ENCODE measurements at places on chromosomes 3 and 15.

DNA sequence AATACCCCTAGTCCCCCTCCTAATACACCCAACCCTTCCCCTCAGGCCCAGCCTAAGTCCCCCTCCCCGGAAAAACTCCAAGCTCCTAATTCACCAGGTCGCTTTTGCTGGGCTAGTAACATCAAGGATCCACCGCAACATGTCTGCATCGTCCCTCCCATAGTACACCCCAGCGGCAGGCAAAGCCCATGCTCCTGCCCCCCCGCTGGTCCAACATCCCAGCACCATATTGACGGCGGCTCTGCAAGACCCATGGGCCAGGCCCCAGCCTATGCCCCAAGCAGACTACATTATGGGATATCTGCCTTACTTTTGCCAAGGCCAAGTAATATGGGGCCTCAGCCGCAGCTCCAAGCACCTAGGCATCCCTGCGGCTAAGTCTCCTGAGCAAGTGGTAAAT lies 33.5 kb downstream of the ZNF589 start:
- DNase-seq: no peak
- no peak overlapping the region for H3K27ac ChIP-seq
- H3K4me3 ChIP-seq: no peak overlapping the region
- H3K27me3 ChIP-seq: no peaks in the 10 kb centered on the region

DNA sequence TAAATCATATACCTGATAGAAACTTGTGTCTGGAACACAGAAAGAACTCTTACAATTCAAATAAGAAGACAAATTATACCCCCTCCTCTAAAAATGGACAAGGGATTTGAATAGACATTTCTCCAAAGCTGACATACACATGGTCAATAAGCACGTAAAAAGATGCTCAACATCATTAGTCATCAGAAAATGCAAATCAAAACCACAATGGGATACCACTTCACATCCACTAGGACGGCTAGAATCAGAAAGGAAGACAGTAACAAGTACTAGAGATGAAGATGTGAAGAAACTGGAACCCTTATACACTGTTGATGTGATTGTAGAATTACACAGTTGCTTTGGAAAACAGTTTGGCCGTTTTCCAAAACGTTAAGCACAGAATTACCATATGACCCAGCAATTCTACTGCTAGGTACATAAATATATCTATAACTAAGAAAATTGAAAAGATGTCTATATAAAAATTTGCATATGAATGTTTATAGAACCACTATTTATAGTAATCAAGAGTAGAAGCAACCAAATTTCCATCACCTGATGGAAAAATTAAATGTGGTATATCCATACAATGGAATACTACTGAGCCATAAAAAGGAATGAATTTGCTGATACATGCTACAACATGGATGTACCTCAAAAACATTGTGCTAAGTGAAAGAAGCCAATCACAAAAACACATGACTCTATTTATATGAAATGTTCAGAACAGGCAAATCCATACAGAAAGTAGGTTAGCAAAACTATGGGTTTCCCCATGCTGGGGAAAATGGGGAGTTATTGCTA lies 60.8 kb downstream of the GREM1 start:
- no peak overlapping the region for H3K27ac ChIP-seq
- DNase-seq: no peak
- peaks cover 1% of the 10 kb centered on the region for H3K36me3 ChIP-seq

GRCh38 chr3:196186651-196187573 lies 24.3 kb downstream of the ZDHHC19 start:
- H3K27me3 ChIP-seq: no peaks in the 10 kb centered on the region
- no peak for DNase-seq
- no peaks in the 10 kb centered on the region for H3K36me3 ChIP-seq
- H3K27ac ChIP-seq: peak overlapping the region; percentile 46

- no peak for DNase-seq
- H3K27ac ChIP-seq: no peak overlapping the region
- H3K27me3 ChIP-seq: no peaks in the 10 kb centered on the region
- no peaks in the 10 kb centered on the region for H3K36me3 ChIP-seq
Observed at GRCh38 chr3:175108613-175109151, 249.5 kb downstream of the NAALADL2 start.

DNA sequence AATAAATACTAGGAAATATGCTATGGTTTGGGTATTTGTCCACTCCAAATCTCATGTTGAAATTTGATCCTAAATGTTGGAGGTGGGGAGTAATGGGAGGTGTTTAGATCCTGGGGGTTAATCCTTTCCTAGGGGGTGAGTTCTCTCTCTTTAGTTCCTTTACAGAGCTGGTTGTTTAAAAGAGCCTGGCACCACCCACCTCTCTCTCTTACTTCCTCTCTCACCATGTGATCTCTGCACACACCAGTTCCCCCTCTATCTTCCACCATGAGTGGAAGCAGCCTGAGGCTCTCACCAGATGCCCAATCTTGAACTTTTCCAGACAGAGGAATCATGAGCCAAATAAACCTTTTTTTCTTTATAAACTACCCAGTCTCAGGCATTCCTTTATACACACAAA lies 10.5 kb downstream of the SLC24A5 start:
- H3K4me3 ChIP-seq: no peak overlapping the region
- no peaks in the 10 kb centered on the region for H3K36me3 ChIP-seq
- no peak for DNase-seq

DNA sequence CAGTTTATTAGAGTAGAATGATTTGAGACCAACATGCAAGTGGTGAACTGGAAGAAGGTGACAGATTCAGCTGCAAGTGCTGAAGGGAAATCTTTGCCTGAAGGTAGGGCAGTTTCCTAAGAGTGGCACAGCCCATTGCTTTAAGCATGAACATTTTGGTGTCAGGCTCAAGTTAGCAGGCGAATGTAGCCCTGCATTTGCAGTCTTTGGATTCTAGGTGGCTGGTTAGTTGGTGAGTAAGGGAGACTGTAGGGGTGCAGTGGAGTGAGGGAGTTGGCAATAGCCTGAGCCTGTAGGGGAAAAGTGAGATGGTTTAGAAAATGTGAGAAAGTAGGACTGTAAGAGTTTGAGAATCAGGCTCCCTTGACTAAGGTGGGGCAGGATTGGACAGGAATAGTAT lies 29.7 kb downstream of the UBE2E2 start:
- DNase-seq: no peak
- H3K4me3 ChIP-seq: no peak overlapping the region
- peaks cover 20% of the 10 kb centered on the region for H3K4me1 ChIP-seq

DNA sequence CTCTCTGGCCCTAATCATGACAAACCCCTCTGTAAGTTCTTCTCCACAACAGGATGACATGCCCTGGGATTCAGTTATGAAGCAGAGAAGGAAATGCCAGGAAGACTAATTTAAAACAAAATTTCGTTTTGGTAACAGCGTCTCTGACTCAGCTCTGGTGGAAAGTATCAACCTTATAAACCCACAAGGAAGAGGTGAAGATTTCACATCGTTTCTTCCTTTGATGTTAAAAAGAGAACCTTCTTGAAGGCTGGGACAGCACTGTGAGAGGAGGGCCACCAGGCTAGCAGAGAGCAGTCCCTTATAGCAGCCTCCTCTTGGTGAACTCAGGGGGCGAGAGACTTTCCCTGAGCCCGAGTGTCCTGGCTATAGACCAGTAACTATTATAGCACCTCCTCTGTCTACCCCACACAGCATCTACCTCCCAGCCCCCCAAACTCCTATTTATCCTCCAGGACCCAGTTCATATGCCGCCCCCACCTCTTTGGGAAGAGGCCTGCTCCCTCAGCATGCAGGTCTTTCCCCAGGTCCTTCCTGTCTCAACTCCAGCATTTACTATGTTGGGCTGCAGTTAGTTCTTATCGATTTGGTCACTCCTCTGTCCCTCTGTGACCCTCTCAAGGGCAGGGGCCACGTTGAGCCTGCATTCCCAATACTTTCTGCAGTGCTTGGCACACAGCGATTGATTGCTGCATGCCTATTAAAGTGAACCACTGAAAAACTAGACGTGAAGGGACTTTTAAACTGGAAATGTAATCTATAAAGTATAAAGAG lies 321.5 kb upstream of the ICE2 start:
- H3K27ac ChIP-seq: peak overlapping the region; percentile 94
- H3K4me3 ChIP-seq: peak overlapping the region; percentile 49
- H3K27me3 ChIP-seq: no peaks in the 10 kb centered on the region
- H3K36me3 ChIP-seq: peaks cover 2% of the 10 kb centered on the region
- H3K4me1 ChIP-seq: peaks cover 69% of the 10 kb centered on the region

DNA sequence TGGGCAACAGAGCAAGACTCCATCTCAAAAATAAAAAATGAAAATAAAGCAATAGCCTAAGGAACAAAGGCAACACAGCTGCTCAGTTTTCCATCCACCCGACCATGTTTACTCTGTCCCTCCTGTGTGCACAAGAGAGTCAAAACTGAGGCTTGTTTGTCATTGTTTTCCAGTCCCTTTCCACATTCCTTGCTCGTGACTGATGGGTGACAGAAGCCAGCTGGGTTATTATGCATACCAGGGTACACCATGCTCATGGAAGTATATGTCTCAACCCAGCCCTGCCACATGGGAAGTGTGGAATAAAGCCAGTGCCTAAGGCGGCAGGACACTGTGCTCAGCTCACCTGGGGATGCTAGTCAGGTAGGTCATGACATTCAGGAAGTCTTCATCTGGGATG lies 49.5 kb downstream of the MCF2L2 start:
- no peak overlapping the region for H3K27ac ChIP-seq
- no peak for DNase-seq
- H3K27me3 ChIP-seq: peaks cover under 1% of the 10 kb centered on the region
- H3K4me3 ChIP-seq: no peak overlapping the region
- H3K4me1 ChIP-seq: peaks cover 47% of the 10 kb centered on the region

- H3K4me1 ChIP-seq: peaks cover 53% of the 10 kb centered on the region
- H3K27ac ChIP-seq: no peak overlapping the region
- no peaks in the 10 kb centered on the region for H3K27me3 ChIP-seq
- H3K36me3 ChIP-seq: no peaks in the 10 kb centered on the region
Observed at GRCh38 chr3:105880681-105881290, 12.0 kb upstream of the CBLB start.

- no peak overlapping the region for H3K27ac ChIP-seq
- H3K36me3 ChIP-seq: no peaks in the 10 kb centered on the region
- H3K4me1 ChIP-seq: no peaks in the 10 kb centered on the region
- peaks cover 6% of the 10 kb centered on the region for H3K27me3 ChIP-seq
Observed at GRCh38 chr3:72463083-72463482, 385.2 kb downstream of the SHQ1 start.

DNA sequence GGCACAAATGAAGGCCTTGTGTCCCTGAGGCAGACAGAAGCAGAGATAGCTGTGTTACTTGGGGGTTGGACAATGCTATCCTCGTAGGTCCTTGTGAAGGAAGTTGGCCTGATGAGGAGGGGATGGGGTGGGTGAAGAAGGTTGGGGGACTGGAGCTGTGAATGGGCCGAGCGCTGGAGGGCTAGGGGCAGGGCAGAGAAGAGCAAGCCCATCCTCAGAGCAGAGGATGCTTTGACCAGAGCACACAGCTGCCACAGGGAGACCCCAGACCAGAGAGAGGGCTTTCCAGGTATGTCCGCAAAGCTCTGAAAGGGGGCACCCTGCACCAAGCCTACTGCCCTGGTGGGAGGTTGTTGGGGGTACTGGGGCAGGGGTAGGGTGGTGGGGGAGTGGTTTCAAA lies 5.7 kb upstream of the TBC1D2B start:
- H3K4me3 ChIP-seq: no peak overlapping the region
- no peak overlapping the region for H3K27ac ChIP-seq
- H3K36me3 ChIP-seq: no peaks in the 10 kb centered on the region
- peaks cover 14% of the 10 kb centered on the region for H3K4me1 ChIP-seq
- no peak for DNase-seq

DNA sequence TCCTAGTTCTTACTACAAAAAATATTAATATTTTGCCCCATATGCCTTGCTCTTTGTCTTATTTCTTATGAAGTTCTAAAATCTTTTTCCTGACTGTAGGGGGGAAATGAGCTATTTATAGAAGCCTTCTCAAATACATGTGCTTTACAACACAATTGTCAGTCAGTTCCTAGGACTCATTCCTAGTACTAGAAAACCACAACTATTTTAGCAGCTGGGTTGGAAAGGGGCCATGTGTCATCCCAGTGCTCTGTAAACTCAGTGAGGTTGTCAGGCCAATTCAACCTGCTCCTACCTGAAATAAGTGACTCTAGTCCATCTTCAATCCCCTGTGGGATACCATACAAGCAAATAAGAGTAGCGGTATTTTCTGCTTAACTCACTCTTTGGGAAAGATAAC lies 153.8 kb downstream of the ULK4 start:
- H3K27me3 ChIP-seq: no peaks in the 10 kb centered on the region
- H3K27ac ChIP-seq: no peak overlapping the region
- no peaks in the 10 kb centered on the region for H3K4me1 ChIP-seq
- no peak overlapping the region for H3K4me3 ChIP-seq
- peaks cover 16% of the 10 kb centered on the region for H3K36me3 ChIP-seq
- DNase-seq: no peak

Data from activated naive CD8-positive, alpha-beta T cell treated with anti-CD3 and anti-CD28 coated beads, Interleukin-2, amount 50 U/mL, for 24 hours (primary cell).